ENCODE measurements at places on chromosomes 2 and 18.

GRCh38 chr2:102754456-102755145 lies 7.2 kb upstream of the TMEM182 start:
- H3K4me3 ChIP-seq, result no peak overlapping the region
- H3K27ac ChIP-seq, result no peak overlapping the region
- H3K4me1 ChIP-seq, result peaks cover 4% of the 10 kb centered on the region
- no peak for DNase-seq
- no peaks in the 10 kb centered on the region for H3K27me3 ChIP-seq

GRCh38 chr2:145090841-145091761 lies 571.2 kb upstream of the ZEB2 start:
- H3K4me1 ChIP-seq, result no peaks in the 10 kb centered on the region
- no peaks in the 10 kb centered on the region for H3K36me3 ChIP-seq
- H3K27me3 ChIP-seq, result no peaks in the 10 kb centered on the region
- no peak overlapping the region for H3K4me3 ChIP-seq
- DNase-seq, result no peak
- H3K27ac ChIP-seq, result no peak overlapping the region

- no peak overlapping the region for H3K27ac ChIP-seq
- H3K4me1 ChIP-seq, result no peaks in the 10 kb centered on the region
- no peaks in the 10 kb centered on the region for H3K36me3 ChIP-seq
- no peak for DNase-seq
- H3K4me3 ChIP-seq, result no peak overlapping the region
These were observed 119.8 kb downstream of the KYNU start for GRCh38 chr2:142997231-142997630.

- no peak for DNase-seq
- no peaks in the 10 kb centered on the region for H3K36me3 ChIP-seq
- no peak overlapping the region for H3K27ac ChIP-seq
- no peaks in the 10 kb centered on the region for H3K27me3 ChIP-seq
These were observed 641.5 kb upstream of the SETBP1 start for GRCh38 chr18:44039216-44039615.

Measured in esophagus squamous epithelium (tissue), 5 donors.